Natural killer cell (primary cell): ENCODE measurements at places on chromosomes 6 and 20.

DNA sequence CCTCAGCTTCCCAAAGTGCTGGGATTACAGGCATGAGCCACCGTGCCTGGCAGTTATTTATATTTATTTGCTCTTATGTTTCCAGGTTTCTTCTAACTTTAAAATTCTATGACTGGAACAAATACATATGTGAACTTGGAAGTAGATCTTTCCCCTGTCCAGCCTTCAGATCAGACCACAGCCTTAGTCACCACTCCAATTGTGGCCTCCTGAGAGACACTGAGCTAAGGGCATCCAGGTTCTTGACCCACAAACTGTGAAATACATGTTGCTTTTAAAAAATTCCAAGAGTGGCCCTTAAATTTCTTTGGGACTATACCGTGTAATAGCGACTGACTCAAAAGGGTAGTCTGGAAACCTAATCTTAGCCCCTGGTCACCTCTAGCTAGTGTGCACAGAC lies 1.5 kb upstream of the ADGRG6 start:
- no peak overlapping the region for H3K4me3 ChIP-seq
- peaks cover 12% of the 10 kb centered on the region for H3K27me3 ChIP-seq
- no peaks in the 10 kb centered on the region for H3K36me3 ChIP-seq
- H3K4me1 ChIP-seq = peaks cover 9% of the 10 kb centered on the region
- no peak for DNase-seq

DNA sequence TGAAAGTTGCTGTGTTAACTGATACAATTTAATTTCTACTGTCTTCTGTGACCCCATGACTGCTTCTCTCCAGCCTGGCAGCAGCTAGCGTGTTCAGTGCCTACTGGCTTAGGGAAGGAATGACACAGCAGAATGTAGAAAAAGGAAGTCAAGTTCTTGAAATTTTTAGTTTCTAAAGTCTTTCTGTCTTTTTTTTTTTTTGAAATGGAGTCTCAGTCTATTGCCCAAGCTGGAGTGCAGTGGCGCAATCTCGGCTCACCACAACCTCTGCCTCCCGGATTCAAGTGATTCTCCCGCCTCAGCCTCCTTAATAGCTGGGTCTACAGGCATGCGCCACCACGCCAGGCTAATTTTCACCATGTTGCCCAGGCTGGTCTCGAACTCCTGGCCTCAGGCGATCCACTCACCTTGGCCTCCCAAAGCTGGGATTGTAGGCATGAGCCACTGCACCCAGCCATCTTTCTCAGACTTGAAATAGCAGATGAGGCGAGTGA lies 39.3 kb downstream of the PCNA start:
- peaks cover 40% of the 10 kb centered on the region for H3K4me1 ChIP-seq
- H3K27me3 ChIP-seq = no peaks in the 10 kb centered on the region
- peak overlapping the region; percentile 8 for H3K27ac ChIP-seq
- no peak overlapping the region for H3K4me3 ChIP-seq
- DNase-seq = no peak
- H3K36me3 ChIP-seq = no peaks in the 10 kb centered on the region

- no peaks in the 10 kb centered on the region for H3K4me1 ChIP-seq
- no peaks in the 10 kb centered on the region for H3K36me3 ChIP-seq
- no peak overlapping the region for H3K27ac ChIP-seq
- H3K4me3 ChIP-seq = no peak overlapping the region
Observed at GRCh38 chr20:47886454-47887041, 101.3 kb upstream of the SULF2 start.

GRCh38 chr6:1695546-1696462 lies 86.1 kb downstream of the FOXC1 start:
- no peaks in the 10 kb centered on the region for H3K4me1 ChIP-seq
- no peak overlapping the region for H3K4me3 ChIP-seq
- no peak for DNase-seq
- H3K27me3 ChIP-seq = no peaks in the 10 kb centered on the region

DNA sequence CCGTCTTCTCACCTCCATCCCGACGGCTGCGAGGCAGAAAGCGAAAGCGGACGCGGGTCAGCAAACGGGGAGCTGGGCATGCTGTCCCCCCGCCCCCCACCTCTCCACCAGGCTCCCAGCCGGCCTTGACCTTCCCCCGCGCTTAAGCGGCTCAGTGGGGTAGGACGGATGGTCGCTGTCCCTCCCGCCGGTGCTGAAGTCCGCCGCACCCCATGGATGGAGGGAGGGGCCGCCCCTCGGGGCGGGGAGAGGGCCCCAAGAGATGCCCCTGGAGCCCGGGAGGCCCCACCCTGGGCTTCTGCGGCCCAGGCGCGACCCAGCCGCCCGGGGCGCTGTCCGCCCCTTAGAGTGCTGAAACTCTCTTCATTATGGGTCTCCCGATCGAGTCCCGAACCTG lies at the start of gene KCNB1:
Gene KCNB1 (minus strand): TSS at position 48 of the 397 bp plus-strand sequence. CDS start 188 bp downstream, outside the sequence.
- peaks cover 17% of the 10 kb centered on the region for H3K4me1 ChIP-seq
- no peak within 1 kb of the TSS for H3K27ac ChIP-seq
- H3K36me3 ChIP-seq = no peaks in the 10 kb centered on the region
- peak; percentile 59 for DNase-seq
- peaks cover 34% of the 10 kb centered on the region for H3K27me3 ChIP-seq

GRCh38 chr6:14784596-14785492 lies 461.0 kb upstream of the JARID2 start:
- no peaks in the 10 kb centered on the region for H3K27me3 ChIP-seq
- H3K4me1 ChIP-seq = peaks cover 12% of the 10 kb centered on the region
- H3K4me3 ChIP-seq = no peak overlapping the region

GRCh38 chr6:124541573-124541972 lies 420.7 kb upstream of the RNF217 start:
- H3K27me3 ChIP-seq = no peaks in the 10 kb centered on the region
- no peak for DNase-seq
- H3K4me1 ChIP-seq = no peaks in the 10 kb centered on the region
- H3K27ac ChIP-seq = no peak overlapping the region
- no peak overlapping the region for H3K4me3 ChIP-seq

DNA sequence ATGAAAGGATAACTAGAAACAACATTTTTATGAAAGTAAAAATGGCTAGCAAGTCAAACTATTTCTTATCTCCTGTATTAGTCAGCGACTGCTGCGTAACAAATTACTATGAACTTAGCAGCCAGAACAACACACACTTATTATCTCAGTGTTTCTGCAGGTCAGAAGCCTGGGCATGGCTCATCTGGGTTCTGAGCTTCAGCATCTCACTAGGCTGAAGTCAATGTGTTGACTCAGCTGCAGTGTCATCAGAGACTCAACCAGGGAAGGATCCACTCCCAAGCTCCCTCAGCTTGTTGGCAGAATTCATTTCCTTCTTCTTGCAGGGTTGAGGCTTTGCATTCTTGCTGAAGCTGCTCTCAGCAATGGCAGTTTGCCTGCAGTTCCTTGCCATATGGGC lies 33.2 kb upstream of the IGF2R start:
- H3K27me3 ChIP-seq = no peaks in the 10 kb centered on the region
- no peaks in the 10 kb centered on the region for H3K4me1 ChIP-seq
- no peak for DNase-seq
- H3K36me3 ChIP-seq = no peaks in the 10 kb centered on the region

DNA sequence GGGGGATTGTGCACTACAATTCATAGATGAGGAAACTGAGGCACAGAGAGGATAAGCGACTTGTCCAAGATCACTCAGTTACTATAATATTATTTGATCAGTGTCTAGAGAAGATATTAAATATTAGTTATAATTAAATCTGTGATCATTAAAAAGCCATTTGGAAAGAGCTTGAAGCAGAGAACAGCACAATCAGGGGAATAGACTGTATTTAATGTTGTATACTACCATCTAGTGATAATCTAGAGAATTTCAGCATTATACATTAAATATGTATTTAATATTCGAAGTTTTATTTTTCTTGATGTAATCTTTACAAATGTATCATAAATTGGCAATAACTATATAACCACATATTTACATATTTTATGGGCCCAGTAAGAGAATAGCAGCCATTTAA lies 20.1 kb upstream of the MTCL3 start:
- no peak overlapping the region for H3K27ac ChIP-seq
- no peak for DNase-seq
- H3K27me3 ChIP-seq = no peaks in the 10 kb centered on the region
- H3K36me3 ChIP-seq = no peaks in the 10 kb centered on the region

- DNase-seq = no peak
- no peak overlapping the region for H3K27ac ChIP-seq
- no peak overlapping the region for H3K4me3 ChIP-seq
- no peaks in the 10 kb centered on the region for H3K27me3 ChIP-seq
- no peaks in the 10 kb centered on the region for H3K4me1 ChIP-seq
Observed at GRCh38 chr20:11906626-11907480, 10.8 kb upstream of the BTBD3 start.

DNA sequence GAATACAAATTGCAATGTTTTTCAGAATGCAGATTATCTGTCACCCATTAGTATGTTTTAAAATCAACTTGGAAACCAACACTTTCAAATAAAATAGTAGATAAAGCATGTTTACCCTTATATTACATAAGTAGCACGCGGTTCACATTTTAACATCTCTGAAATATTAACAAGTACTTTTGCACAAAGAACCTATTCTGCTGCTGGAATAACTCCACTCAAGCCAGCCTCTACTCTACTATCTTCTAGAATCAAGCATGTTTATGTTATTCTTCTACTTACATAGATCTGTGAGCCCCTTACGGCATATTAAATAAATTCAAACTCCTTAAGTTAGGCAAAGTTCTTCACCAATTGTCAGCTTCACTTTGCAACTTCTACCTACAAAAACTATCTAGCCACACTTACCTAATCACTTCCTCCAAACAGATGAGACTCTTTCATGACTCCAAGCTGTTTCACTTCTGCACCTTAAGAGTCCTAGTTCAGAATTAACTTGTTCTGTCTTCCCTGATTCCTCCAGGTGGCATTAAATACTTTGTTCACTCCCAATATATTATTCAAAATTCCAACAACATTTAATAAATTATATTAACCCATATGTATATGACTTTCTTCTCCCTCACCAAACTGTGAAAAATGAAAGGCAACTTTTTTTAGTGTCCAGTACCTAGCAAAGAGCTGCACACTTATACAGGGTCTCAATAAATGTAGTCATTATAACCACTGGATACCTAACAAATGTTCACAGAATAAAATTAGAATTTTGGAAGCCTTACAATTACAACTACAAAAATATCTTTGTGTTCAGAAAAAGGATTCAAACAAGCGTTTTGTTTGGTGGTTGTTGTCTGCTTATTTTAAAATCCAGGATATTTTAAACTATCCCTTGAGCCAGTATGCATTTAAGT lies 12.1 kb downstream of the CEP85L start:
- H3K27me3 ChIP-seq = no peaks in the 10 kb centered on the region
- H3K4me3 ChIP-seq = no peak overlapping the region
- no peaks in the 10 kb centered on the region for H3K4me1 ChIP-seq
- no peaks in the 10 kb centered on the region for H3K36me3 ChIP-seq
- DNase-seq = peak; percentile 38
